ENCODE measurements at places on chromosomes 11 and 22.

DNA sequence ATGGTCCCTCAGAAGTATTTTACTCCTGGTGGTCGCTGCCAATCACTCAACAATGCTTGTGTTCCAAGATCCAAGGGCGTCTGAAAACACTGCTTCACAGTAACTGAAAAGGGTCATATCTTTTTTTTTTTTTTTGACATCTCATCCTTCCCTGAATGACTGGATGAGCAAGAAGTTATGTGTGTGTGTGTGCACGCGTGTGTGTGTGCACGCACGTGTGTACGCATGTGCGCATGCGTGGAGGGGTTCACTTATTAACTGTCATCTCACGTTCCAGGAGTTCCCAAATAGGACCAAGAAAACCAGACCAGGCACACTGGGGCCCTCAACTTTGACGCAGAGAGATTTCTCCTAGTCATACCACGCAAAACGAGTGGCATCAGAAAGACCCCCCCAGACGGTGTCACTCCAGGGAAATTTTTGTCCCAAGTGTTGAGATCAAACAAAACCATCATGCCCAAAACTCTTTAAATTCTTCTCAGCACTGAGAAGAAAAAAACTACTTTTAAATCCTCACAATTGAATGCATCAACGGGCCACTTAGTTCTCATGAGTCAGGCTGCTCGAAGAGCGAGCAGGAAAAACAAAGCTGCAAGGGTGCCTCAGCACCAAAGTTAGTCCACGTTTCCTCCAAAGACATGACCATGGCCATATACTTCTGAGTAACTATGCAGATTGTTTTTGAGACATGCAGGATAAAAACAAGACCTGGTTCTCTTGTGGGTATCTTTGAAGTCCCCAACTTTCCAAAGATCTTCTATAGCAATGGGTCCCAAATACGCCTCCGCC, 12.9 kb downstream of the MN1 start:
- no peak for DNase-seq

- no peak for DNase-seq
Measured at GRCh38 chr11:61912991-61913698, 4.2 kb downstream of the RAB3IL1 start.

- no peak for DNase-seq
Measured at GRCh38 chr11:35845860-35846259, 98.0 kb upstream of the LDLRAD3 start.

DNA sequence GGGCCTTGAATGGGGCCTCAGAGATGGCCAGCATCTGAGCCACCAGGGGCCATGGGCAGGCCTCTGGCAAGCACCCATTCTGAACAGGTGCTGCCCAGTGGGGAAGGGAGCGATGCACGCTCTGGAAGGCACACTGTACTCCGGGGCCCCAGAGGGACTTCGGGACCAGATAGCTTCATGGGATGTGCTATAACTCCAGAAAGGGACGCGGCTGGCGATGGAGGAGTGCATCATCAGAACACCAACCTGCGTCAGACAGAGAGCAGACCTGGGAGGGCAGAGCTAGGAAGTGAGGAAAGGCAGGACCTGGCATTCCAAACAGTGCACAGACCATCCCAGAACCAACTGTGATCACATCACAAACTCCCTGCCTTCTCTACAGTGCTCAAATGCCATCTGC, 16.8 kb downstream of the DGCR2 start:
- no peak for DNase-seq

GRCh38 chr11:2525941-2526807, 81.4 kb downstream of the KCNQ1 start:
- no peak for DNase-seq

DNA sequence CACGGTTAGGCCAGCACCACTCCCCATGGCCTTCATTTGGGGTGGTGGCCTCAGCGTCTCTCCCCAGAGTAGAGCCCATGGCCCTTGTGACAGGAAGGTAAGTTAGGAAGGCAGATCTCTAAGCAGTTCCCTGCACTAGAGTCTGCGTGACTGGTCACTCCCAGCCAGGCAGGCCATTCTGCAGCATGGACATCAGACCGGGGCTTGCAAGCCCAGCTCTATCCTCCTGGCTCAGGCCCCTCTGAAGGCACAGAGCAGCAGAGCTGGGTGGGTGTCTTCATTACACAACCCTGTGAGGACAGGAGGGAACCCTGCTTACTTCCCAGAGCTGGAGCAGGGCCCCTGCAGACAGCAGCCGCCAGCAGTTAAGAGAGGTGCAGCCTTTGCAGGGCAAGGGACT, 77.3 kb downstream of the PIWIL3 start:
- DNase-seq: no peak

DNA sequence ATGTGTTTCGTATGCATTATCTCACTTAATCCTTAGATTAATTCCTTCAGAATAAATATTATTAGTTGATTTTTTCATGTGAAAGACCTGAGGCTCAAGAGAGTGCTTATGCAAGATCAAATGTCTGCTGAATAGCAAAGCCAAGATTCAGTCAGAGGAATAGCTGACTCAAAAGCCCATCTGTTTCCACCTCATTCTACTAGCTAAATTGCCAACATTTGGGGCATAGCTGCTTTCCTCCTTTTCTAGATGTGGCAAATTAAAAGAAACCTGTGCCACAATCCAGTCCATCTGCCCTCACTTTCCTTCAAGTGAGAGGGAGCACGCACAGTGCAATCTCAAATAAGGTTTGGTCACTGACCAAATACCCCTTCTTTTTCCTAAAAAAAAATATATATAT, 121.1 kb downstream of the PAX6 start:
- DNase-seq: no peak

DNA sequence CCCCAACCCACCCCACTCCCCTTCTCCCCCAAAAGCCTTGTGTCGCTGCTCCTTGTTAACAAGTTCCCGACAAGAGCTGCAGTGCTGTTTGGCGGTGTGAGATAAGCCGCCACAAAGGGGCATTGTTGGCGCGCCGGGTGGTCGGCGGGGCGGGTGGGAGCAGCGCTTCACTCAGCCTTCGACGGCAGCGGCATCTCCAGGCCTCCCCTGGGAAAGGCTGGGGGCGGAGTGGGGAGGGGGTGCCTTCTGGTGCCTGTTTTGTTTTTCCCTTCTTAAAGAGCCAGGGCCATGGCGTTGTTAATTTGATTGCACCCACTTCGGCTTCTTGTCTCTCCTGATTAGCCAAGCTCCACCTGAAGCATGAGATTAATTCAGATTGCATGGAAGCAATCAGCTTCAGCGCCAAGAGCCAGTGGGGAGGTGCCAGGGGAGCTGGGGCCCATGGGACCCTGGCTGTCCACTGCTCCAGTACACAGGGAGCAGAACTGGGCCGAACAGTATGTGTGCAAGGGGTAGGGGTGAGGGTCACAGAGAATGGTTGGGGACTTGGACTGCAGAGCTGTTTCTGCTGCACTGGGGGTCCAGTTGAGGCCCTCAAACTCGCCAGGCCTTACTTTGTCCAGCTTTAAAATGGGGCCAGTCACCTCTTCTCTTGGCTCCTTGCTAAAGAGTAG, 165.1 kb downstream of the CEP164 start:
- DNase-seq: peak; percentile 60

GRCh38 chr22:47698906-47699305, 936.5 kb downstream of the TBC1D22A start:
- no peak for DNase-seq

DNA sequence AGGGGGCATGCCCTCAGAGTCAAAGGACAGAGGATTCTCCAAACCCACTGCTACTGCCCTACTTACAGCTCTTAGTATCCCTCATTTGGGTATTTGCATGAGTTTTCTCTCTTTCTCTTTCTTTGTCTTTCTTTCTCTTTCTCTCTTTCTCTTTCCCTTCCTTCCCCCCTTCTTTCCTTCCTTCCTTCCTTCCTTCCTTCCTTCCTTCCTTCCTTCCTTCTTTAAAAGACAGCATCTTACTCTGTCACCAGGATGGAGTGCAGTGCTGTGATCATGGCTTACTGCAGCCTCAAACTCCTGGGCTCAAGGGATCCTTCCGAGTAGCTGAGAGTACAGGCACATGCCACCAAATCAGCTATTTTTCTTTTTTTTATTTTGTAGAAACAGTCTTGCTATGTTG, 14.0 kb upstream of the MMP7 start:
- no peak for DNase-seq

DNA sequence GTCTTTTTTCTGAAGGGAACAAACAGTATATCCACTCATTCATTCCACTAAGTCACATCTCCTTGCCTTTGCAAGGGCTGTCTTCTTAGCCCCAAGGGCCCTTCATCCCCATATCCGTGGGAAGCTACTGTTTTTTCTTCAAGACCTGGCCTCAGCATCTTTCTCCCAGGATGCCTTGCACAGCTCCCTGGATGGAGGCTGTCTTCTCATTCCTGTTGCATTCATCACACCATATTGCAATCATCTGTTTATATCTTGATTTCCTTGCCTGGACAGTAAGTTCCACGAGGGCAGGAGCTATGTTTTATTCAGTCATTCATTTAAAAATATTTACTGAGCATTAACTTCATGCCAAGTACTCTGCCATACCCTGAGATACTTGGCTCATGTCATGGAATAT, 29.3 kb upstream of the NECTIN1 start:
- DNase-seq: no peak

DNA sequence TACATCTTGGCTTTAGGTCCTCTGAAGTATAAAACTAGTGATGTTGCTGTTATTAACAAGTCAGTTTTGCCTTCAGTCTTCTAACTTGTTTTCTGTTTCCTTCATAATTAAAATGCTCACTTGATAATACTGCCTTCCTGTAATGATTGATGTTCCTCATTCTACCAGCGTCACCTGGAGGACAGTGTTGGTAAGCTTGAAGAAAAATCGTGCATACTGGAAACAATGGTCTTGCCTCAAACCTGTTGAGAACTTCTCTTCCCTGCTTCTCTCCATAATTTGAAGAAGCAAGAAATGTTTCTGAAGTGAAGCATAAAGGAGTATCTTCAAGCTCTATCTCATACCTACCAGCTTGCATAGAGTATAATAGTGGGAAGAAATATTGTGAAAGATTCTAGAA, 3.0 kb downstream of the YWHAH start:
- no peak for DNase-seq

GRCh38 chr11:63711838-63712237, 30.5 kb downstream of the RTN3 start:
- no peak for DNase-seq

GRCh38 chr11:128421577-128422330, 165.6 kb downstream of the ETS1 start:
- DNase-seq: no peak

GRCh38 chr22:49536571-49537131, 291.0 kb downstream of the BRD1 start:
- no peak for DNase-seq

- no peak for DNase-seq
Measured at GRCh38 chr22:47396105-47396504, 633.7 kb downstream of the TBC1D22A start.

DNA sequence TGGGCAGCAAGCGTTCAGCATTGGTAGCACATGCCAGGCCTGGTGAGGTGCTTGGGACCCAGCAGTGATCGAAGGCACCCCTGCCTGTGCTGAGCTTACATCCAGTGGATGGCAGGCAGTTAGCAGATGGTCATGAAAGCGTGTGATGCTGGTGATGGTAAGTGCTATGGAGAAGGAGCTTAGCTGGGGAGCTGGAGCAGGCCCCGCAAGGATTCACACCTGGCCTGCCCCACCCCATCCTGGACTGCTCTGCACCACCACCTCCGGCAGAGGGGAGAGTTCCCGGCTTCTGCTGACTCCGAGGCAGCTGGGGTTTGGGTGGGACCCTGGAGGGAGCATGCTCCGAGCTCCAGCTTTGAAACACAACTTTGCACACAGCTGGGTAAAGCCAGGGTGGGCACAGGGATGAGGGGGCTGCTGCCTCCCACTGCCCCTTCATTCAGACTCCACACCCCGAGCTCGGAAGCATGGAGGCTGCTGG, 16.2 kb downstream of the MPPED1 start:
- DNase-seq: no peak

DNA sequence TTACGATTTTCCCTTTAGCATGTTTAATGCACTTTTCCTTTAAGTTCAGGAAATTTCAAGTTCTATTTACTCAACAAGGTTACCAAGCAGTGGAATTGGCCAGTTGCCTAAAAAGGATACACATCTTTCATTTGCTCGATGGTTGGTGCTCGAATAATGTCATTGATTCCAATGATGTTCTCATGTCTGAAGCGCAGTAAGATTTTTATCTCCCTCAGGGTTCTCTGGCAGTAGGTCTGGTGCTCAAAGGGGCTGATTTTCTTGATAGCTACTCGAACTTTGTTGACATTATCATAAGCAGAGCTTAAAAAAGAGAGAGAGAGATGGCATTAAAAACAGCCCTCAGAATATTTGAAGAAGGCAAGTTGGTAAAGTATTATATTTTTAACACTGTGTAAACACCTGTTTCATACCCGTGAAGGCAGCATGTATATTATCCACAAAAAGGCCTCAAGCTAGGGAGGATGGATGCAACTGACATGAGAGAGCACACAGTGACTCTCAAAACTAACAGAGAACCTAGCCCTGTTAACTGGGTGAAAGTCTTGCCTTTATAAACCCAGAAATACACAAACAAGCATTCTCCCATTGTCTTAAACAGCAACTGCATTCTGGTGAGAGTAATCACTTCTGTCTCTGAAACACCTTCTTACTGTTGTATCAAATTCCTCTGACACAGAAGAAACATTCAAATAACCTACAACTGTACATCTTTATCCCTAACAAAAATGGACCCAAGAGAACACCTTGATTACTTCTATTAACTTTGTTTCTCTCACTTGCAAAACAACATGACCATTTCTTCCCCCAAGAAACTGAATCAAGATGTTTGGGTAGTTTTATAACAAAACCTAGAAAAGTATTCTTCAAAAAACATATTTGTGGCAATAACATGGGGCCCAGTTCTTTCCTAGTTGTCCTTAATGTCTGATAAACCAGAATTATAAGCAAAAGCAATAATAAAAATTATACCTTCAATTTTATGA, 59.6 kb downstream of the MAPK1 start:
- no peak for DNase-seq

GRCh38 chr11:63929616-63930015, 9.2 kb upstream of the NAA40 start:
- no peak for DNase-seq

- no peak for DNase-seq
Measured at GRCh38 chr11:27075192-27075591, 34.6 kb downstream of the BBOX1 start.

DNA sequence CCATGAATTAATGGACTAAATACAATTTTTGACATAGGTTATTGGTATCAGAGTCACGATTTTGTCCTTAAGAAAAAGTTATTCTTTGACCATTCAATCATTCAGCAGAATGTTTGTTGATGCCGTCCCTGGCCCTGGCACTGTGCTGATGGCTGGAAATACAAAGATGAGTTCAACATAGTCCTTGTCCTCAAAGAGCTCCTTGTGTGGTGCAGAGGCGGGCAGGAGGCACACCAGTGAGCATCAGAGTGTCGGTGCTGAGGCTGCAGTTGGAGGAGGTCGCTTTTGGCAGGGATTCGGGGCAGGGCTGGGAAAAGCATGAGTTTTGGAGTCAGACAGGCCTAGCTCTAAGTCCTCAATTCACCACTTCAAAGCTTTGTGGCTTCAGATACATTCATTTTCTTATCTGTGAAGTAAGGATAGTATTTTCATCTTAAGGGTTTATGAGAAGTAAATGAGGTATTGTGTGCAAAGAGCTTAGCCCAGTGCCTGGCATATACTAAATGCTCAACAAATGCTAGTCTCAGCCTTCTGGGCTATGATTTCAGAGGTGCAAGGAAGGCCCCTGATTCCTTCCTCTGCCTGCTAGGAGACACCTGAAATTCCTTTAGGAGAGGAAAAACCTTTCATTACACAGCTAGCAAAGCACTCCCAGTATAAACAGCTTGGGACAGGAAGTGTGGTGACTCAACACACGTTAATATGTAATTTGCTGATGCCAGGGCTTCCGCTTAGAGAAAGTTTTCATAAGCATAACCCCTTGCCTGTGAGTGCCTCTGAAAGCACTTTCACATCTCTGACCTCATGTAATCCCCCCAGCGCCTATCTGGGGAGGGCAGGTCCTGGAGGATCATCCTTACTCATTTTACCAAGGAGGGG, 113.8 kb downstream of the NECTIN1 start:
- DNase-seq: no peak
